ENCODE measurements at places on chromosomes 16 and 17.

DNA sequence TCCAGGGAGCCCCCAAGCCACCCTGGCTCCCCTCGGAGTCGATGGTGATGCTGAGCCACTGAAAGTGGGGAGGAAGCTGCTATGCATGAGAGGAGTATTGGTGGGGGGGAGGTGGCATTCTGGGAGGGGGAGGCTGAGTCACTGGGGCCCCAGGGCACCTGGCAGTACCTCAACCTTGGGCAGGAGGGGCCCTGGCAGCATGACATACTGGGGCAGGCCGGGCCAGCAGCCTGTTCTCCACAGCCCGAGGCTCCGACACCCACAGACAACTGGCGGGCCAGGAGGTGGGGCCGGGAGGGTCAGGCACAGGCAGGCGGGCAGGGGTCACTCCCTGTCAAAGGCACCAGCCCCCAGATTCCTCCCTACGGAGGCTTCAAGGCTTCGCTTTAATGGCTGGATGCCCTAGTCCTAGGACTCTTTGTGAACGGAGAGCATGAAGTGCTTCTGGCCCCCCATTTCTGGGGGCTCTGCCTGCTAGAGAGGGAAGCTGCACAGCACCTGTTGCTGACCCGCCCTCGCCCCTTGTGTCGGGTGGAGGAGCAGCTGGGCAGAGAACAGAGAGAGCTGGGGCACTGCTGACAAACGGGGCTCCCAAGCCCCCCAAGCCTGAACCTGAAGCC lies 928 bp downstream of the CASKIN2 start:
- no peak for DNase-seq

GRCh38 chr16:3730161-3731125 lies 13.1 kb upstream of the TRAP1 start:
- DNase-seq: no peak

DNA sequence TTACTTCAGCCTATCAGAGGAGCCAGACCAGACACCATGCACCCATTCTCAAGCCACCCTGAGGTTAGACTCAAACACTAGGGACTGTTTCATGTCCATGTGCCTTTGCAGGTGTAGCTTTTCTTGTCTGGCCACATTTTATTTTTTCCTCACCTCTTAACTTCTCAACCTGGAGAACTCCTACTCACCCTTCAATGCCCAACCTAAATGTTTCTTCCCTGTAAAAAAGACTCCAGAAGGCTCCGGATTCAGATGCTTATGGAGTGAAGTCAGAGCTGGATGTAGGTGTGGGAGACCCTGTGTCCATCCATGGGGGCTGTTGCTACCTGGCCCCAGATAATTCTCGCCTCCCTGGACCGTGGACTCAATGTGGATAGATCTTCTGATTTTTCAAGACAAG lies 44.0 kb upstream of the NLRP1 start:
- no peak for DNase-seq

- DNase-seq: no peak
Observed at GRCh38 chr16:85046931-85047866, 19.6 kb downstream of the KIAA0513 start.

DNA sequence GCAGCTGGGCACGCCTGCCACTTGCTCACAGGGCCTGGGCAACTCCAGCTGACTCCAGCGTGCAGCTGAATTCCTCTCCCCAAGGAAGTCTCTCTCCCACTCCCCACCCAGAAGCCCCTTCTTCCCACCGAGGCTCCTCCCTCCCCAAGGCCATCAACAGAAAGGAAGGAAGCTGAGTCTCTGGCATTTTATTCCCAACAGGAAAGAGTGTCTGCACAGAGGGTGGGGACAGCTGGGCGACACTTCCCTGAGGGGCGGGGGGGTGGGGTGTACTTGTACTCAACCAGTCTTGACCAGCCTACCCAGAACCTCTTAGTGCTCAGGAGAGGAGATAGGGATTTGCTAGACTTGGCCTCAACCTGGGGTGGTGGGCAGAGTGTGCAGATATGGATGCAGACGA lies at the start of gene EXOC3L1:
EXOC3L1 (minus strand) TSS at position 96 of the 400 bp plus-strand sequence. CDS start 460 bp downstream, outside the sequence.
- DNase-seq: no peak

DNA sequence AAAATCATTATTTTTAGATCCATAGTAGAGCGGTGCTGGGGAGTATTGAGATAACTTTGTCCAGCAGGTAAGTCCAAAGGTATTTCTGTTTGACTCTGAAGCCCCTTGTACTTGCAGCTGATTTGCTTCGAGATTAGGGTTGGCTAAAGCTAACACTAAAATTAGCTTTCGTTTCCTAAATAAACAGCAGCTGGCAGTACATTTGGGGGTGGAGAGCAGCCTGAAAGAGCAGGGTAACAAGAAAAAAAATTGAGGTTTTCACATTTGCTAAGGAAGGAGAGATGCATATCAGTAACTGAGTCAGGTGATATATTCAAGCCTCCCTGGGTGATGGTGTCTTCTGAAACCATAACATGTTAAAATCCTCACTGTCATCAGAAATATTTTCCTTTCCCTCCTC lies 37.4 kb upstream of the TMC5 start:
- DNase-seq: no peak

- no peak for DNase-seq
Observed at GRCh38 chr16:154217-155030, 2.0 kb downstream of the HBZ start.

GRCh38 chr16:87789437-87790291 lies 23.9 kb upstream of the KLHDC4 start:
- DNase-seq: no peak

DNA sequence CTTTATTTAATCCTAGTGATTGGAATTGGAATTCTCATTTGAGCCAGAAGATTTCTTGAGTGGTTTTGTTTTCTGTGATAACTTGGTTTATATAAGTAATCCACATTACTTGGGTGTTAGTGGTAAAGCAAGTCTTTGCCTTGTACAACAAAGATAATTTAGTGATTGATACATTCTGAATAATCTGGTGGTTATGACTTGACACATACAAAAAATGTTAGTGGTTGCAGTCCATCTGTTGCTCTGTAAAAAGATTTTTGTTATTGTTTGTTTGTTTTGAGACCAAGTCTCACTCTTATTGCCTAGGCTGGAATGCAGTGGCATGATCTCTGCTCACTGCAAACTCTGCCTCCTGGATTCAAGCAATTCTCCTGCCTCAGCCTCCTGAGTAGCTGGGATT lies 13.2 kb downstream of the OMG start:
- DNase-seq: no peak

- DNase-seq: peak; percentile 46
Observed at GRCh38 chr17:78842881-78843565, 2.4 kb upstream of the USP36 start.

DNA sequence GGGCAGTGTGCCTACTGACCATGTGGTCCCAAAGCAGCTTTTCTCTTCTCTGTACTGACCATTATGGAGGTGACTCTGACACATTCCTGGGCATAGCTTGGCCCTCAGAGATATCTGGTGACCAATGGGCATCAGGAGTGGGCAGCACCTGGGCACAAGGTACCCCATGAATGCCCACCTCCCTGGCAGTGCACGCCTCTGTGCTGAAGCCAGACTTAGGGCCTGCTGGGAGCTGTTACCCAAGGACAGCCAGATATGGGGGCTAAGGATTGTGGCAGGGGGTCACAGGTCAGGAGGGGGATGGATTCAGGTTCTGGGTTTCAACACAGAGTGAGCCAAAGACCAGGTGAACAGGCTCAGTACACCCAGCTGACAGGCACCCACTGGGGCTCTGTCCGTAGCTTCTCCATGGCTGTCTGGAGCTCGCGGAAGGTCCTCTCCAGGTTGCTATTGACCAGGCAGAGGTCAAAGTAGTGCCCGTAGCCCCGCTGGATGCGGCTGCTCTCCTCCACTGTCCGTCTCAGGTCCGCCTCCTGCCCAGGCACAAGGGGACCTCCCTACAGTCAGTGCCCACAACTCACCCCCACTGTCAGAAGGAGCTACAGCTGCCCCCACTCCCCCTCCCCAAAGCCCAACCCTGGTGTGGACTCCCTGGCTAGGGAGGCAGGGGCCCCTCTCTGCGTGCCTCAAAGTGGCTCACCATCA lies 29.7 kb downstream of the MPP2 start:
- no peak for DNase-seq

DNA sequence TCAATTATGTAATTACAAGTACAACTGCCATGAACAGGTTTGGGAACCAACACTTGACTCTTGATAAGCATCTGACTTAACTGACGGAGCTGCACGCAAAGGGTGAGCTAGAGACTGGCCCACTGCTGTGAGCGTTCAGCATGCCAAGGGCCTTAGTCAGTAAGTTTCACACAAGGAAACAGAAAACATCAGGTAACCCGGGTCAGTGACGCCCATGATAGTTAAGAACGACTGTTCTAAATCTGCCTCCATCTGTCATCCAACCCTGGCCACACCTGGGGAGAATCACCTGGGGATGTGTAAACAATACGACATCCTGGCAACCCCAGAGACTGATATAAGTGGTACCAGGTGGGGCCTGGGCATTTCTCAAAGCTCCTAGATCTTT lies 12.3 kb downstream of the SMIM5 start:
- no peak for DNase-seq

DNA sequence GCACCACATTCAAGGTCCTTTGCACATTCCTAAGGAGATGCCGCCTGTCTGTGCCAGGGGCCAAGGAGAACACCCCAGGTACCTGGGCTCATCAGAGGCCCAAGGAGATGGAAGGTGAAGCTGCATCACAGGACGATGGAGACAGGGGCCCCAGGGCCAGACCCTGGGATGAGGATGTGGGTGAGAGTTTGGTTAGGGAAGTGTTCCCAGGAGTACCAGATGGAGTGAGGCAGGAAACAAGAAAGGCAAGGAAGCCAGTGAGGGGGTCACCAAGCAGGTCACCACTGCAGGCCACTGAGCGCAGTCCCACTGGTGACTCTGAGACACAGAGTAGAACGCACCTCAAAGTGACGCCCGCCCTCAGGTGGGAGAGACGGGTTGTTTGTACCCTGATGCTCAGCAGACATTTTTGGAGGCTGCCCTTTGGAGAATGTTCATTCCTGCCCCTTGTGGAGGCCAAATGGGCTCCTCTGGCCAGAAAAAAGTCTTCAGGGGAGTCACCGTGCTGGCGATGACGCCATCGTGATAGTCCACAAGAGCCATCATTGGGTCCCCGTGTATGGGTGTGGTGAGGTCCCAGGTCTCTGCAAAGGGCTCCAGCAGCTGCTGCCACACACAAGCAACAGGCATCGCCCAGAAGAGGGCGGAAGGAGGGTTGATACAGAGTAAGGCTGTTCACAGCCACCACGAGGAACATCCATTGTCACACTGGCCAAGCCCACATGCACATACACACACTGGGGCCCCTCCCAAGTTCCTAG lies 57.5 kb downstream of the BEAN1 start:
- DNase-seq: no peak

DNA sequence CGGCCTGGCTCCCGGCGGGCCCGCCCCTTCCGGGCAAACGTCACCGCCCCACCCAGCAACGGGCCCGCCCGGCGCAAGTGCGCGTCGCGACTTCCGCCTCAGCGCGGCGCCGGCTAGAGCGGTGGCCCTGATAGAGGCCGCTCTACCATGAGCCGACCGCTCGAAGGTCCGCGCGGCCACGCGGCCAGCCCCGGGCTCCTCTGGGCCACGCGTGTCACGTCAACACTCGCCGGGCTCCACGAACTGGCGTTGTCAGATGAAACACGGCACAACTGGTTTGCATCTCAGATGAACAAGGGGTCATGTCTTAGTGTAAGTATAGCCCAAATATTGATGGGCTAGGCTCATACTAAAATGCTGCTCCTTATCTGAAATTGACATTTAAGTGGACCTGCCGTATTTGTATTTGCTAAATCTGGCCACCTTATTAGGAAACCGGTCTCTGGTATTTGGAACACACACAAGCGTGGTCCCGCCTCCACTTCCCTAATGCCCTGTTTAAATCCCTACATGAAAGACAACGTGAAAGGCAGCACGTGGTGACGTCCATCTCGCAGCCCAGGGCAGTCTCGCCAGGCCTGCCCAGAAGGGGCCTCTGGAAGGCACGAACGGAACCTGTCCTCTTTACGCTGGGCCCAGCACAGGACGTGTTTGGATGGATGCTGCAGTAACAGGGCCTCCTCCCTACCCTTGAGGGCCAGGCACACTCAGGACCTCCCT lies at the start of gene ZNF598:
ZNF598 (minus strand) TSS at position 31 of the 720 bp plus-strand sequence.
- DNase-seq: peak; percentile 80

- no peak for DNase-seq
Observed at GRCh38 chr17:73506470-73507435, 137.5 kb downstream of the SDK2 start.

Measured in stimulated activated CD4-positive, alpha-beta T cell treated with anti-CD3 and anti-CD28 coated beads, Interleukin-12 subunit alpha, Interleukin-12 subunit beta, amount 100 ng/mL, for 4 hours (primary cell).